Activated CD8-positive, alpha-beta T cell treated with anti-CD3 and anti-CD28 coated beads for 36 hours (primary cell): ENCODE measurements at places on chromosomes 11 and 22.

DNA sequence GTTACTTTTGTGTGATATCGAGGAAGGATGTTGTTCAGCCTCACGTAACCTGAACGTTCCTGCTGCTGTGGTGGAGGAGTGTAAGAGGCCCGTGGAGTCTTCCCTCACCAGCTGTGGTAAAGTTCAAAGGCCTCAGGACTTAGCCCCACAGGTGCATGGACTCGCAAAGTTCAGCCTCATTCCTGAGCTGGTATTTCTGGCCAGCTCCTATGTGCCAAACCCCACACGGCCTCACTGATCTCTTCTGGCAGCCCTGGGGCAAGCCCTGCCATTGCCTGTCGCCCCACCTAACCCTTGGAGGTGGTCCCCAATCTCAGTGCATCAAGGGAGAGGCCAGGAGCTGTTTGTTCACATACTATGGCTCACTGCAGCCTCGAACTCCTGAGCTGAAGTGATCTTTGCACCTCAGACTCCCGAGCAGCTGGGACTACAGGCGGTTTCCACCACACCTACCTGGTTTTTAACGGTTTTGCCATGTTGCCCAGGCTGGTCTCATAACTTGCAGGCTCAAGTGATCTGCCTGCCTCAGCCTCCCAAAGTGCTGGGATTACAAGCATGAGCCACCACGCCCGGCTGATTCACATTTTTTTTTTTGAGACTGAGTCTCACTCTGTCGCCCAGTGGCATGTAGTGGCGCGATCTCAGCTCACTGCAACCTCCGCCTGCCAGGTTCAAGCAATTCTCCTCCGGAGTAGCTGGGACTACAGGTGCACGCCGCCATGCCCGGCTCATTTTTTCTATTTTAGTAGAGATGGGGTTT lies 2.2 kb downstream of the PHRF1 start:
- DNase-seq, result no peak

- peak; percentile 2 for DNase-seq
These were observed 270.7 kb upstream of the SYN3 start for GRCh38 chr22:33328789-33329296.

- peak; percentile 20 for DNase-seq
These were observed 2.9 kb upstream of the KIRREL3 start for GRCh38 chr11:127003260-127003981.

DNA sequence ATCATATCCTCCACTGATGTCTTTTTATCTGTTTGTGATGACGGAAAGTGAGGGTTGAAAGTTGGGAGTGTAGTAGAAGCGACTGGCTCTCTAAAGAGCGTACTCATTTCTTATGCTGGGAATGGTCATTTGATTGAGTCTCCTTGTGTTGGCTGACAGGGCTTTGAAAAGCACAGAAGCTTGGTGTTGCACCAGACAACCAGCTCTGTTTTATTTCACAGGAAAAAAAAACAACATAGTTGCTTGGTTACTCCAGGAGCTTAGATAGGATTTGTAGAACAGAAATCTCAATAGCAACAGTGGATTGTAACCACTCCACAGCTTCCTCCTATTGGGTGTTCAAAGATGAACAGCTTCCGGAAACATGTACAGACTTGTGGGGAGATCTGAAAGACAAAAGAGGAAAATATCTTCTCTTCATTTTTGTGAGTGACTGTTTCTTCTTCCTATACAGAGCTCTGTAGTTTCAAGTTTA lies 2.7 kb downstream of the RBM14 start:
- DNase-seq, result peak; percentile 24

DNA sequence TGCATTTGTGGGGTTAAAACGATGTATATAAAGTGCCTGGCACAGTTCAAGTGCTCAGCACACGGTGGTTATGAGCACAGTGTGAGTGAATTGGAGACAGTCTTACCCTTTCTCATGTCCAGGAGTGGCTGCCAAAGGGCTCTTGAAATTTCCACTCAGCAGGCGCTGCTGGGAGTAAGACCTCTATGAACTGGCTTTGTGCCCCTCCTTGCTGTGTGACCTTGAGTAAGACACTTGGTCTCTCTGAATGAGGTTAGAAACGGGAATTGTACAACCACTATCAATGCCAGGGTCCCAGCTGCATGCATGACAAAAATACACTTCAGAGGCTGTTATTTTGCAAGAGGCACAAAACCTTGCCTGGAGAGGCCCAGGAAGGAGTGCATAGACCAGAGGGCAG lies 86.6 kb downstream of the TSPAN18 start:
- no peak for DNase-seq

DNA sequence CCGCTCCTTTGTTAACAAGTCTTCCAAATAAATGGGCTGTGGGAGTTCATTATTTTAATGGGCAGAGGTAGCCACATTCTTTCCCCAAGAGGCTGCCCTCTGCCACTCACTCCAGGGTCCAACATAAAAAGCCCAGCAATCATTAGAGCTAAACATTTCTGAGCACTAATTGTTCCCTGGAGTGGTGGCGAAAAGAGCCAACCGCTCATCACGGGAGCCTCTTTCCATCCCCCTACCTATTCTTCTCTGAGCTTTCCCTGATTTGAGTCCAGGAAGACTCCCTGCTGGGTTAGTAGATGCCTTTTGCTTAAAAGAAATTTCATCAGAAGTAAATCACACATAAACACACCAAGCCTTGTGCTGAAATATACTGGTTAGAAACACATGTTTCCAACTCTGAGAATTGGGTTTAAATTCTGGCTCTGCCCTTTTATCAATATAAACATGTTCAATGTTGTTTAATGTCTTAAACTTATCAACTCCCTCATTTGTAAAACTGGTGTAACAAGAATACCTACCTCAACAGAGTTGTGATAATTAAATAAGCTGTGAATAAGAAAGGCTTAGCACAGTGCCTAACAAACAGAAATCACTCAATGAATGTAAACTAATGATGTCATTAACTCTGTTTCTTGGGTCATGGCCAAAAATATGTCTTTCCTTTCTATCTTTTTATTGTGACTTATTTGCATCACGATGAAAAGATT lies at the start of gene OR5A2:
Gene OR5A2, minus strand, starts transcription at position 53 of the 707 bp plus-strand sequence. CDS start 3,460 bp downstream, outside the sequence.
- DNase-seq, result no peak

DNA sequence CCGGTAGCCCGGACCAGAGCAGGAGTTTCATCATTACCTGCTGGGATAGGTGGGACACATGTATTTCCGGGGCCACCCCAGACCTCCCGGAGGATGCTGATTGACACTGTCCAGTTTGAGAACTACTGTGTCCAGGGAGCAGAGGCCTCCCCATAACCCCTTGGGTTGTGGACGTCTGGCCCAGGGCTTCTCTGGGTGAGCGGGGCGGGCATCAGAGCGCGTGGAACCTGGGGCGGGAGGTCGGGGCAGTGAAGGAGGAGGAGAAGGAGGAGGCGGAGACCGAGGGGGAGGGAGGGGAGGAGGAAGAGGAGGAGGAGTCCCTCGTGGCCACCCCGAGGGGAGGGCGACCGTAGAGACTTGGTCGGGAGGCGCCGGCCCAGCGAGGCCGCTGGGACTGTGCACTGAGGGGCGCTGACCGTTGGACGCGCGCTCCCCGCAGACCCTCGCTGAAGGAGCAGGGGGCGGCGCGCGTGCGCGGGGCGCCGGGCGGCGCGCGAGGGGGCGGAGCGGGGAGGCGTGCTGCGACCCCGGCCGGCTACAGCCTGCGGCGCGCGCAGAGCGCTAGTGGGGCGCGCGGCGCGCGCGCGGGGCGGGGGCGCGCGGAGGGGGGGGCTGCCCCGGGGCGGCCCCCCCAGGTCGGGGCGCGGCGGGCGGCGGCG lies at the start of gene GRK3:
Gene GRK3, plus strand, starts transcription at position 356 of the 659 bp plus-strand sequence. CDS start 366 bp downstream, outside the sequence.
- DNase-seq, result peak; percentile 81

- DNase-seq, result no peak
These were observed 26.7 kb upstream of the P2RY6 start for GRCh38 chr11:73245461-73245860.

DNA sequence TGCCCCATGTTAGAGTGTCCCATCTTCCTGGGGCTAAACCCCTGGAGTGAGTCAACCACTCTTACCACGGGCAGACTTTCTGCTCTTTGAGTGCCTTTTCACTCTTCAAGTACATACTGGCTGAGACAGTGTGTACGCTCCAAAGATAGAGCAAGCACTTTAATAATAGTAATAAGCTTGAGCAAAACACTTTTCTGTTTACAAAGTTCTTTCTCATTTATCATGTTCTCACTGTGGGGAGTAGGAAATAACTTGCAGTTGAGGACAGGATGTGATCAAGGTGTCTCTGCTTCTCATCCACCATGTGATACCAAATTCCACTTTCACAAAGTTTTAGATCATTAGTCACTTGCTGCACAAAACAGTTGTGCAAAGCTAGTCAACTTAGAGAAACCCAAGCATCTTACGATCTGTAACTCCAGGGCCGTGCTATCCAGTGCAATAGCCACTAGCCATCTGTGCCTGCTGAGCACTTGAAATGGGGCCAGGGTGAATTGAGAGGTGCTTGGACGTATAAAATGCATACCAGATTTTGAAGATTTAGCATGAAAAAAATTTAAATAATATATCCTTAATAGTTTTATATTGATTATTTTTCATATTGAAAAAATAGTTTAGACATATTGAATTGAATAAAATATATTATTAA lies 135.3 kb downstream of the KIF18A start:
- no peak for DNase-seq

DNA sequence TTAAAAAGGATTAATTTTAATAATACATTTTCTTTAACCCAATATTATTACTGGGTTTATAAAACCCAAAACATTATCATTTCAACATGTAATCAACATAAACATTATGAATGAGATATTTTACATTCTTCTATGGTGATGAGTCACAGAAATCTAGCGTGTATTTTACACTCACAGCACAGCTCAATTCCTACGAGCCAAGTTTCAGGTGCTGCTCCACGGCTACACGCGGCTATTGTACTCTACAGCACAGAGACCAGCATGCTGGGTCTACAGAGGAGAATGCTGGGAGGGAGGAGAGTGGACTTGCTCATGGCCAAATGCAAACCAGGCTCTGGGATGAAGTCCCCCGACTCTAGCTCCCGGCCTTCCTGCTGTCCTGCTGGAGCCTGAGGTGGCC lies 72.0 kb upstream of the LMO1 start:
- DNase-seq, result no peak
